NCI-H1092 treated with DMSO at 0.1 percent for 48 hours (cell line): ENCODE measurements at places on chromosomes 5 and 9.

- DNase-seq = no peak
Measured at GRCh38 chr5:148725675-148726074, 71.3 kb upstream of the HTR4 start.

DNA sequence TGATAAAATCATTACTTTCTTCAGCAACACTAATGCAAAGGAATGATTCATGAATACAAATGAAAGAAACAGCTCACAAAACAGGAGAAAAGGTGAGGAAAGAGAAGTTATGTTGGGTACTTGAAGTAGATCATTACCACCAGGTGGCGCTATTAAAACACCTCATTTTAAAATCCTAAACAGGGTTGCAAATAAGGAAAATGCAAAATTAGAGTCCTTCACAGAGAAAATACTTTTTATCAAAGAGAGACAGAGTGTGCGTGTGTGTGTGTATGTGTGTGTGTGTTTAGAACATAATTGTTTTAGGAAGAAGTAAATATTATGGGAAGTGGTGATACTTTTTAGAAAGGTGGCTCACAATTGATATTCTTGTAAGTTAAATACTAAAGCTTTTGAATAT is 49.5 kb upstream of the CD180 start:
- peak; percentile 68 for DNase-seq

DNA sequence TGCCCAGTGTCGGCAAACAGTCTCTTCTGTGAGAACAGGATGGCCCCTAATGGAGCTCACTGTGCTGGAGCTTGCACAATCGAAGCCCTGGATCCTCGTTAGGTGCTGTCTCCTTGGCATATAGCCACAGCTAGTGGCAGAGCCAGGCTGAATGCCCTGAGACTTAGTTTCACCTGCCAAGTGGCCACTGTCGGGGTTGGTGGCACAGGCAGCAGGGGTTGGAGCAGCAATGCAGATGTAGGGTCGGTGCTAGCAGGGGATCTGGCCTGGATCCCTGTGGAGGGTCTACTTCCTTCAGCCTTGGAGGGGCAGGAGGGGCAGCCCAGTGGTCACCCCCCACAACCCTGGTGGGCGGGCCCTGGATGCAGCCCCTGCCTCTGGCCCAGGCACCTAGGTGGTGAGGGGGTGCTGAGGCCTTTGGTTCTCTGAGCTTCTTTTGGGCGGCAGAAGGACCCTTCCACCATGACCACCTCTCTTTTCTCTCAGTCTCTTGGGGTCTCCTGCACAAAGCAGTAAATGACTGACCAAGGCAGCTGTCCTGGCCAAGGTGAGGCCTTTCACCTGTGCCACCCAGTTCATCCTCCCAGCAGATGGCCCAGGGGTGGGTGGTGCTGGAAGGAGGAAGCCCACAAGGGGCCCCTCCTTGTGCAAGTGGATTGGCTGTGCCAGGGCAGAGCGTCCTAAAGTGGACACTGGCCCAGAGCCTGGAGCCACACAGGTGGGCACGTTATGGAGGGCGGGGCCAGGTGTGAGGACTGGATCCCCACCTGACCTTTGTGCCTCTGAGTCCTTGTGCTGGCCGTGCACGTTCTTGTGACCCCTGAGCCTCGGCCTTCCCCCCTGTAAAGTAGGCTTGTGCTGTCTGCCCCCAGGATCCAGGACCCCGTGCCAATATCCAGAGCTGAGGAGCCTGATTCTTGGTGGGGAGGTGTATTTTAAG is 44.8 kb downstream of the PHF2 start:
- peak; percentile 63 for DNase-seq

GRCh38 chr5:143262393-143263174 is 140.9 kb downstream of the NR3C1 start:
- no peak for DNase-seq
